NT2/D1 (cell line): ENCODE measurements at places on chromosomes 3 and 15.
A peak's percentile ranks its signal among the peaks of the same experiment; 100 is the strongest.

GRCh38 chr3:72892870-72893269 lies 5.0 kb downstream of the GXYLT2 start:
- DNase-seq = peak; percentile 50

GRCh38 chr15:68699881-68700454 lies 120.7 kb downstream of the ANP32A start:
- no peak for DNase-seq

DNA sequence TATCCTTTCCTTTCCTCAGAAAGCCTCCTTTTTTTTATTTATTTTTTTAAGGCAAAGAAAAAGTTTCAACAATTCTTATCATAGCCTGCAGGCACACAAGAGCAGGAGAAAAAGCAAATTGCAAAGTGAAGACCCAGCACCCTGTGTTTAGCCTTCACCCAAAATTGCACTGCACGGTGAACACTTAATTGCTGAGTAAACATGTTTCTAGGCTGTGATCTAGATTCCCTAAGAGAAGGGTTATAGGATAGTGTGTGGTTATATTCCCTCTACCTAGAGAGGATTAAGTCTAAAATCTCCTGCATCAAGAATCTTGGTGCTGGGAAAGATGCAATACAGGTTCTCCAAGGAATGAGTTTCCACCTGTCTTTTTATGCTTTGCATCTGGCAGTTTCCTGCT lies 70.2 kb upstream of the BFSP2 start:
- no peak for DNase-seq

DNA sequence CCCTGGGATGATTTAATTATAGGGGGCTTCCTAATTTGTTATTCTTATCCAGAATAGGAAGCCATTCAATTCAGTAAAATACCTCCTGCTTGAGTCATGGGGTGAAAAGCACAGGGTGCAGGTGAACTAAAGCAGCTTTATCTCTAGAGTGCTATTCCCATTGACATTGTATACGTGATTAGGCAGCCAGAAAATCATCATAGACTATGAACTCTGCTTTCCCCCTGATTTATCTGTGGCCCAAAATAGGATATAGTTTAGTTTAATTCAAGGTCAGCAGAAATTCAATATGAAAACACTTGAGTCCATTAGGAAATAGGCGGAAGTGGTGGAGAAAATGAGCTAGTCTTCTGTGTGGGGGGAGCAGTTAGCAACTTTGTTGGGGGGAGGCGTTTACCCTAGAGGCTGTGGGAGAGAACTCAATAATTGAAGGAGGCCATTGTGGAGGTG lies 18.2 kb upstream of the PRKCI start:
- DNase-seq = no peak

- no peak for DNase-seq
Measured at GRCh38 chr3:52147804-52148203, 6.4 kb downstream of the POC1A start.

DNA sequence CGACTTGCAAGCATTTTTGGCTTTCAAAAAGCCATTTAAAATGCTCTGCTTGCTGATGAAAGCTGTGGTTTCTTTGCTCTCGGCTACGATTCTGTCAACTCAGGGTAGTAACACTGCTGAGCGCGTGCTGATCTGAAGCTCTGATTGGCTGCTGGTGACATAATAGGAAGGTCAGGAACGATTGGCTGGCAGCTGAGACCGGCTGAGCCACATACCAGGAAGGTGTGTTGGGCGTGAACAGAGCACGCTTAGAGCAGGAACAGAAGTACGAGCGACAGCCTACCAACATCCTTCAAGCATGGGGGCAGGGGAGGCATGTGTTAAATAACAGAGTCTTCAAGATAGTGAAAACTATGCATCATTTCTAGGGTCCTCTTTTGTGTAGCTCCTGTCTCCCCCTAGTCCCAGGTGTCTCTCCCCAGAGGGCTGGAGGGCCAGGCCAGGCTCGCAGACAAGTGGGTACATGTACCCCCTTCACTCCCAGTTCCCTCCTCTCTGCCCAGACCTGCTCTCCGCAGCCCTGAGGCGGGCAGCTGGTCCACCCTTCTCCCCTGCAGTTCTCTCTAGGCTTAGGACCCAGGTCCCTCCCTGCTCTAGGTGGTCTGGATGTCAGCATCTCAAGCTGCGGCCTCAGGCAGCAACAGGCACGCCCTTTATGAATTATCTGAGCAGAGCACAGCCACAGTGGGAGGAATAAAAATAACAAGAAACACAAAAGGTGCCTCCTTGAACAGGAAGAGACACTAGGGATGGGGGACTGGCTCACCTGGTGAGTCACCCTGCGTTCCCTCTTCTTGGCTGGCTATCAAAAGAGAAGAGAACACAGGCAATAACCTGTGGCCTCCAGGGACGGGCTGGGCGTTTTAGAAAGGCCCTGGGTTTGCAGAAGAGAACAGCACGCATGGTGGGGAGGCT lies 76.0 kb downstream of the TAMM41 start:
- peak; percentile 58 for DNase-seq

- DNase-seq = peak; percentile 39
Measured at GRCh38 chr3:70108072-70108471, 108.5 kb downstream of the SAMMSON start.

DNA sequence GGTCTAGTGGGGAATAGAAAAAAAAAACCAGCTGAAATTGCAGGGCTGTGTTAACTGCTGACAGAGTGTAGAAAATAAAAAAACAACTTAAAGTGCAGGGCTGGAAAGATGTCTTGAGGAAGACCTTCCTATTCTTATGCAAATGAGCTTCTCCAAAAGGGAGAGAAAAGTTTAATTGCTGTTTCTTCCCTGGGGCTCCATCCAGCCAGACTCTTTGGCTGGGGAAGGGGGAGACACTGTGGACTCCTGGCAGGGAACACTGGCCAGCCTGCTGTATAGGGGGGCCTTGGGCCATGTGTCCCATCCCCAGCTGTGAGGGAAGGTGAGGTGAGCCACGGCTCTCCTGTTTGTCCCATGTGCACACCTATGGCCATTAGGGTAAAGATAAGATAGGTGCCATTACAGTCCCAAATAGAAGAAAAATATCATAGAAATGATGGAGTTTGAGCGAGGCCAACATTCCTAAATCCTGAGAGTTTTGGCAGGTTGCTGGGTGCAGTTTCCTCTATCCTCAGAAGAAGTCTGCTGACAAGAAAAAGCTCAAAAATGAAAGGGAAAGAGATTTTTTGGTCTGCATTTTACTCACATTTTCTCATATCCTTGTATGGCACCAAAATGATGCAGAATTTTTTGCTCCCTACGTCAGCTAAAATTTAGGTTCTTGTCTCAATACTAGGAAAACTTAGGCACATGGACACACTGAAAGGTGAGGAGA lies 901.7 kb downstream of the PLOD2 start:
- DNase-seq = no peak

DNA sequence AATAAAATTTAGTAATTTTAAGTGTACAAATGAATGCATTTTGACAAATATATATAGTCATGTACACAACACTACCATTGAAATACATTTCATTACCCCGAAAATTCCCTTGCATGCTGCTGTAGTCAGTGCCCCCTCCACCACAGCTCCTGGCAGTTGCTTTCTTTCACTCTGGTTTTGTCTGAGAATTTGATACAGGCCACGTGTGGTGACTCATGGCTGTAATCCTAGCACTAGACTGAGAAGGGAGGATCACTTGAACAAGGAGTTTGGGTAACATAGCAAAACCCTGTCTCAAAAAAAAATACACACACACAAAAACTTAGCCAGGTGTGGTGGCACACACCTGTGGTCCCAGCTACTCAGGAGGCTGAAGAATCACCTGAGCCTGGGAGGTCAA lies 65.4 kb downstream of the TFRC start:
- no peak for DNase-seq

GRCh38 chr15:65115542-65115941 lies 542 bp upstream of the UBAP1L start:
- no peak for DNase-seq

- no peak for DNase-seq
Measured at GRCh38 chr15:101065570-101066221, 146.5 kb downstream of the LRRK1 start.

- DNase-seq = no peak
Measured at GRCh38 chr3:46504789-46505188, 7.0 kb downstream of the RTP3 start.

DNA sequence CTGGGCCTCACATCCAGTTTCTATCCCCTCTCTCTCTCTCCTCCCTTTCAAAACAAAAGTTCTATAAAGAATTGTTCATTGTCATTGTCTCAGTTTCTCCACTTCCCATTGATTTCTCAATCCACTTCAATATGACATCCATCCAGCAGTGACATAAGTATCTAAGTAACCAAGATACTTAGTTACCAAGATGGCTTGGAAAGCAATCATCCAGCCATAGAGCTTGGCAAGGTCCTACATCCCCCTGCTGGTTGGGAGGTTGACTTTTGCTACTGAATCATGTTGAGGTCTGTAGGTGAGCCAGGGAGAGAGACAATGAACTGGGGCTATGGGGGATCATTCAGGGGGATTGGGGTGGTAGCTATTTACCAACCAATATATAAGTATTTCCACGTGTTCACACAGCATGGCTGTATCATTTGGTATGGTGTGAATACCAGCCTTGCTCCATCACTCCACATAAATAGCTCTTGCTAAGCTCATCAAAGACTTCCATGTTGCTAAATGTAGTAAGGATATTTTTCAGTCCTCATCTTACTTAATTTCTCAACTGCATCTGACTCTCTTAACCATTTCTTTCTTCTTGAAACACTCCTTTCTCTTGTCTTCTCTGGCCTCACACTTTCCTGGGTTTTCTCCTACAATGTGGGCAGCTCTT lies 58.8 kb upstream of the NTRK3 start:
- no peak for DNase-seq

DNA sequence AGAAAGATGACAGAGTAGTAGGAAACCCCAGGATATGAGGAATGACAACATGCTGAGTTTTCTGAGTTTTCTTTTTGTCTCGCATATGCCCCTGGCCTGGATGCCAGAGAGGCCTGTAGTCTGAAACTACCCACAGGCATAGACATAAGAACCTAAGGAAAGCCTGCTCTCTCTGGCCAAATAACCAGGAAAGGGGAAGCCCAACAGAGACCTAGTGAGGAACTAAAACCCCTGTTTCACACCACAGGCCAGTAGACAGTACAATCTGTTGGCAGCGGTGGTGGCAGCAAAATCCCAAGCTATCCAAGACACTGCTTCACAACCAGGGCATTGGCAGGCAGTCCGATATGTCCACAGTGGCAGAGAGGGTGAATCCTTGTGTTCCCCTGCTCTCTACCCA lies 55.0 kb upstream of the DCP1A start:
- no peak for DNase-seq

DNA sequence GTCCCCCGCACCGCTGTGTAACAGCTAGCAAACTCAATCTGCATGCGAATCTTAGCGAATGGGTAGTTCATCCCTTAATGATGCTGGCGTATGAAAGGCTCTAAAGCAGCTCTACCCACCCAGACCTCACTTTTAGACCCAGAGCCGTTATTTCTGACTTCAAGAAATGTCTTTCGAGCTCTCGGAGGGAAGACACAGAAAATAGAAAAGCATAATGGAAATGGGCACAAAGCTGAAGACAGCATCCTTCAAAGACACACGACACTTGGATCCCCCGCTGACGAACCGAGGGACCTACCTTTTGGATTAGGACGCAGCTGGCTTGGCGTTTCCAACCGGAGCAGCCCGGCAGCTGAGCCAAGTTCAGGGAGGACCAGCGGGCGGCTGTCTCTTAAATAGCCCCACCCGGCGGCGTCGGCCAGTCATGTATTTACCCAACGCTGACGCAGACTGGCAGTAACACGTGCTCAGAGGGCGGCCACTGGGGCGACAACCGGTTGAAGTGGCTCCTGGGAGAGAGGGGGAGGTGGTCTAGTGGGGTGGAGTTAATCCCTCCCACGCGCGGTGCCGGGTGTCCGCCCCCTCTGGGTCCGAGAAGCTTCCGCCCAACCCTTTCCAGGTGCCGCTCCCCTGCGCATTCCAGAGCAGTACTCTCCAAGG lies 1.5 kb downstream of the CCK start:
- DNase-seq = no peak

GRCh38 chr15:67091980-67092677 lies 26.7 kb downstream of the SMAD3 start:
- no peak for DNase-seq

DNA sequence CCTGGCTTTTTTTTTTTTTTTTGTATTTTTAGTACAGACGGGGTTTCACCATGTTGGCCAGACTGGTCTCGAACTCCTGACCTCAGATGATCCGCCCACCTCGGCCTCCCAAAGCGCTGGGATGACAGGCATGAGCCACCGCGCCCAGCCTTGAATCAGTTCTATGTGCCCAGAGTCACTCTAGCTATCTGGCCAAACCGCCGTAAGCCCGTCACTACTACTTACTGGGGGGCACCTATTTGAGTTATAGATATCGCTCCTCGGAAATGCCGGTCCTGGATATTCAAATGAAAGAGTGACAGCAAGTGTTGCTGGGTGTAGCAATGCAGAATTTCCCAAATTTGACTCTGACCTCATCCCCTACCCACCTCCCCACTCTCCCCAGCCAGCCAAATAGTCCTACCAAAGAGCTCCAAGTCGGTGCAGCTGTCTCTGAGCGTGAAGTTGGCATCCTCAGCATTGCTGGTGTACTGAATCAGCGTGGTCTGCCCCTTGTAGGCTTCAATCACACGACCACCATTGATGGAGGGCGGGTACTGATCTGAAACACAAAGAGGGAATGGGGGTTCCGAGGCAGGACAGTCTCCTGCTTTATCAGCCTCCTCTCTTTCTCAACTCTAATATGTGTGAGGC lies 38.1 kb downstream of the MUC20 start:
- DNase-seq = no peak

GRCh38 chr3:100366424-100366823 lies 31.9 kb downstream of the NIT2 start:
- DNase-seq = no peak

- no peak for DNase-seq
Measured at GRCh38 chr15:87860743-87861142, 395.8 kb downstream of the NTRK3 start.

GRCh38 chr15:71747128-71748083 lies 62.9 kb upstream of the NR2E3 start:
- no peak for DNase-seq

DNA sequence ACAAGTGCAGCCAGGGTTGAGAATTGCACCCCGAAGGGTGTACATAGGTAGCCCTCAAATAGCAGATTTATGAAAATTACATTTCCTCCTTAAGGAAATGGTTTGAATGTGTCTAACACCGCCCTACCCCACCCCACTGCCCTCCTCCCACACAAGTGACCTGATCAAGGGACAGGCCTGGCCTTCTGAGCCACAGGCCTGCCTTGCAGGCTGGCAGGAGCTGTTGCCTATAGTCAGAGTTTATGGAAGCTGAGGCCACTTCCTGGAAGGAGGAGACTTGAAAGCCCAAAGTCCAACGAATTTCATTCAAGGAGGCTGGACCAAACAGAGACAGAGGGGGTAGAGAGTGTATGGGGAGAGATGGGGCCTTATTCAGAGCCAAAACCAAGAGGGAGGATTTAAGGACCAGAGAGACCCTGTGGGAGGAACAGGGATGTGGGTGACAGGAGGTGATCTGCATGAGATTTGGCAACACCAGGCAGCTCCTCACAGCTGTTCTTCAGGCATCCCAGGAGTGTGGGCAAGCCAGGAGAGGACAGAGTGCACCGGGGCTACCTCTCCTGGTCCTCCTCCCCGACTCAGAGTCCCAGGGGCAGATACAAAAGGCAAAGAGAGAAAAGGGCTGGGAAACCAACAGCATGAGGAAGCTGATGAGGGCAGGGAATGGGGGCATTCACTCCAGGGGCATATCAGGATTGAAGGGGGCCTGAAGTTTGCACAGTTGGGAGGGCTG lies 100.4 kb upstream of the HES1 start:
- no peak for DNase-seq

- no peak for DNase-seq
Measured at GRCh38 chr3:146543461-146544001, 876 bp downstream of the PLSCR1 start.

GRCh38 chr15:42057799-42058646 lies 36.3 kb downstream of the PLA2G4D start:
- DNase-seq = no peak
